ENCODE measurements at places on chromosomes 1 and 21.

- DNase-seq, result peak; percentile 41
- H3K27ac ChIP-seq, result no peak overlapping the region
- H3K4me1 ChIP-seq, result no peaks in the 10 kb centered on the region
- H3K27me3 ChIP-seq, result no peaks in the 10 kb centered on the region
Measured at GRCh38 chr1:6646499-6647148, 22.0 kb downstream of the THAP3 start.

DNA sequence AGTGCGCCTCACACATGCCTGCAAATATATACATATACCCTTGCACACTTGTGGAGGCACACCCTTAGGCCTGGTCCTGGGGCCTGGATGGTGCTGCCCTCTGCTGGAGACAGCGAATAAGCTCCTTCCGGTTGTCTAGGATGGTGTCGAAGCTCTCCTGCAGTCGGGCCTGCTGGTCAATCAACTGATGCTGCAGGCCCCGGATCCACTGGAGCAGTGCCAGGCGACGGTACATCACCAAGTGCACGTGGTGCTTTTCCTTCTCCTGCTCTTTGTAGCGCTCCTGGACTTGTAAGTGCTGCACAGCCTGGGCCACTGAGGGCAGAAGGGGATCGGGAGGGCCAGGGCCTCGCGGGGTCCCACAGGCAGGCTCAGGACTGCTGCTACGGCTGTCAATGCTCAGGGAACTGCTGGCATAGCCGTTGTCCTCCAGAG lies 3.1 kb downstream of the C1orf216 start:
- H3K36me3 ChIP-seq, result peaks cover 12% of the 10 kb centered on the region
- H3K27me3 ChIP-seq, result no peaks in the 10 kb centered on the region
- peaks cover 31% of the 10 kb centered on the region for H3K4me1 ChIP-seq

DNA sequence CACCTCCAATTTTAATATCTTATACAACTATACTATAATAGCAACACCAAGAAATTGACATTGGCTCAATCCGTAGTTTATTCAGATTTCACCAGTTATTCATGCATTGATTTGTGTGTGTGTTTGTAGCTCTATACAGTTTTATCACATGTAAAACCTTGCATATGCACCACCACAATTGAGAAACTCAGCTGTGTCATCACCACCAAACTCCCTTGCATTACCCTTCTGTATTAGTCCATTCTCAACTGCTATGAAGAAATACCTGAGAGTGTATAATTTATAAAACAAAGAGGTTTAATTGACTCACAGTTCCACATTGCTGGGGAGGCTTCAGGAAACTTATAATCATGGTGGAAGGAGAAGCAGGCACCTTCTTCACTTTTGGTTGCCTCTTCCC lies 162.1 kb downstream of the PATJ start:
- H3K36me3 ChIP-seq, result peaks cover 20% of the 10 kb centered on the region
- no peak overlapping the region for H3K4me3 ChIP-seq
- no peaks in the 10 kb centered on the region for H3K4me1 ChIP-seq
- no peaks in the 10 kb centered on the region for H3K27me3 ChIP-seq
- no peak overlapping the region for H3K27ac ChIP-seq
- no peak for DNase-seq

DNA sequence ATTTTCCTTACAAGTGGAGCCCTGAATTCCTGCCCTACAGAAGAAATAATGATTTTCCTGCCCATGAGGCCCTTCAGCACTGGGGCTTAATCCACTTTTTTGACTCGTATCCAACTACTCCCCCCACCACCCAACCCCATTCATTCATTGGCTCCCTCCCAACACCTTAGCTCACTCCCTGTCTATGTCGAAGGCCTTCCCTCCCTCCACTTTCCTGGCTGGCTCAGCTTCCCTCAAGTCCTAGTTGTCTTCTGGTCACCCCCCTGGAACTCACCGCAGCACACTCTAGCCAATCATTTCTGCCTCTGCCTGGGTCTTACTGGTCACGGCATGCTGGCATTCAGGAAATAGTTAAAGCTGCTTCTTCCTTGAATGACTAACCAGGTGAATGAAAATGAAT lies 118.9 kb downstream of the PGBD5 start:
- no peak for DNase-seq
- H3K27me3 ChIP-seq, result peaks cover 3% of the 10 kb centered on the region
- peak overlapping the region; percentile 7 for H3K27ac ChIP-seq
- H3K4me1 ChIP-seq, result peaks cover 26% of the 10 kb centered on the region
- no peak overlapping the region for H3K4me3 ChIP-seq

GRCh38 chr1:156420205-156421061 lies 51.4 kb downstream of the RHBG start:
- no peaks in the 10 kb centered on the region for H3K36me3 ChIP-seq
- no peak overlapping the region for H3K27ac ChIP-seq
- H3K4me1 ChIP-seq, result peaks cover 17% of the 10 kb centered on the region

- no peak overlapping the region for H3K4me3 ChIP-seq
- peaks cover 45% of the 10 kb centered on the region for H3K4me1 ChIP-seq
- peaks cover 11% of the 10 kb centered on the region for H3K36me3 ChIP-seq
Measured at GRCh38 chr1:91752324-91752723, 133.6 kb downstream of the TGFBR3 start.

GRCh38 chr1:206098242-206098919 lies 18.8 kb downstream of the AVPR1B start:
- H3K4me3 ChIP-seq, result no peak overlapping the region
- no peaks in the 10 kb centered on the region for H3K36me3 ChIP-seq
- DNase-seq, result no peak
- no peaks in the 10 kb centered on the region for H3K4me1 ChIP-seq
- H3K27me3 ChIP-seq, result peaks cover 7% of the 10 kb centered on the region
